CD4-positive, alpha-beta T cell treated with Interleukin-2 at 100 ng/mL for 4 hours (primary cell): ENCODE measurements at places on chromosomes 11 and 22.
A peak's percentile ranks its signal among the peaks of the same experiment; 100 is the strongest.

DNA sequence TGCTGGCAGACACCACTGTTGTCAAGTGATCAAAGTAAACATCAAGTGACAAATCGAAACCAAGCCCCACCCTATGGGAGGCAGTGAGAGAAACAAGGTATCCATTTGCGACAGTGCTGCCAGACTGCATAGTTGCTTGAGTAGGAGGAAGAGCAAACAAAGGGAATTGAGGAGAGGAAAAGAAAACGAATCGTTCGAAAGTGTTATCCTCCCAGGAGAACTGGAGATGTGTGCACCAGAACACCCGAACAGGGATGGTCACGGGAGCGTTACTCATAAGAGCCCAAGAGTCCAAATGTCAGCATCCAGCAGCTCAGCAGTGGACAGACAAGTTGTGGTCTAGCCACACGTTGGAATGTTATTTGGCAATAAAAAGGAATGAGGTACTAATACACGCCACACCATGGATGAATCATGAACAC lies 58.4 kb upstream of the NUP50 start:
- DNase-seq: no peak

DNA sequence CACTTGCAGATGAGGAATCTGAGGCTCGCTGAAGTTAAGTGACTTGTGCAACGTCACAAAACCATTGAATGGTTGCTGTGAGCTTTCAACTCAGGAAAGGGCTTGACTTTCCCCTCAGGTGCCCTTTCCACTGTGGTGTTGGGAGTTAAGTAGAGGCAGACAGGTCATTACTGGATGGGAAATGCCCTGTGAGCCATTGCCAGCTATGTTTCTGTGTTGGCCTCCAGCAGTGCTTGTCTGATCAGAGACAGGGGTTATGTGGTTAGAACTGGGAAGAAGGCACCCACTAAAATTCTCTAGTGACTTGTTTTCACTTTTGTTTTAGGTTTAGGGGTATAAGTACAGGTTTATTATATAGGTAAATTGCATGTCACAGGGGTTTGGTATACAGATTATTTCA lies 96.6 kb downstream of the FDX1 start:
- no peak for DNase-seq

DNA sequence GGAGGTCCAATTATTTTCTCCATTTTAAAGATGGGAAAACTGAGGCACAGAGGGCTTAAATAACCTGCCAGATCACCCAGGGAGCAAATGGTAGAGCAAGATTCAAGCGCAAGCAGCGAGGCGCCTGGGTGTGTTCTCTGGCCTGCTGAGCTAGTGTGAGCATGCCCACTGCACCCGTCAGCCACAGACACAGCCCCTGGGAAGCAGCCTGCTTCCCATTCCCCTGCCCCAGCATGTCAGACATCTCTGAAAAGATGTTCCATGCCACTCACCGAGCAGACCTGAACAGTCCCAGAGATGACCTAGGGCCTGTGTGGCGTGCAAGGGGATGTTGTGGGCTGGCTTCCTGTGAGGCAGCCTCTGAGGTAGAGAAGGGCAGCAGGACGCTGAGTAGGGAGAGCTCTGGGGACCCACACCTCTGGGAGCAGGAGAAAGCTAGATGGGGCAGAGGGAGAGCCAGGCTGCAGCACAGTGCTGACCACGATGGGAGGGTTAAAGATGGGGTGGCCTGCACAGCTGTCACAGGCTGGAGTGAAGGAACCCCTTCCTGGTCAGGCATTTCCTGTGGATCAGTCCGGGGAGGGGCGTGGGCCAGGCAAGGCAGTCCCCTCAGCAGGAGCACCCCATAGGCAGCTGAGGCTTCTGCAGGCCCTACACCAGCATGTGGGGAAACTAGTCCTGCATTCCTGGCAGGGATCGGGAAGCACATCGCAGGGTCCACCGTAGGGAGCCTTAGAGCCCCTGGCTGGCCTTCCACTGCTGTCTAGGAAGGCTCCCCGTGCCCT lies 101.4 kb downstream of the GALNT18 start:
- no peak for DNase-seq

DNA sequence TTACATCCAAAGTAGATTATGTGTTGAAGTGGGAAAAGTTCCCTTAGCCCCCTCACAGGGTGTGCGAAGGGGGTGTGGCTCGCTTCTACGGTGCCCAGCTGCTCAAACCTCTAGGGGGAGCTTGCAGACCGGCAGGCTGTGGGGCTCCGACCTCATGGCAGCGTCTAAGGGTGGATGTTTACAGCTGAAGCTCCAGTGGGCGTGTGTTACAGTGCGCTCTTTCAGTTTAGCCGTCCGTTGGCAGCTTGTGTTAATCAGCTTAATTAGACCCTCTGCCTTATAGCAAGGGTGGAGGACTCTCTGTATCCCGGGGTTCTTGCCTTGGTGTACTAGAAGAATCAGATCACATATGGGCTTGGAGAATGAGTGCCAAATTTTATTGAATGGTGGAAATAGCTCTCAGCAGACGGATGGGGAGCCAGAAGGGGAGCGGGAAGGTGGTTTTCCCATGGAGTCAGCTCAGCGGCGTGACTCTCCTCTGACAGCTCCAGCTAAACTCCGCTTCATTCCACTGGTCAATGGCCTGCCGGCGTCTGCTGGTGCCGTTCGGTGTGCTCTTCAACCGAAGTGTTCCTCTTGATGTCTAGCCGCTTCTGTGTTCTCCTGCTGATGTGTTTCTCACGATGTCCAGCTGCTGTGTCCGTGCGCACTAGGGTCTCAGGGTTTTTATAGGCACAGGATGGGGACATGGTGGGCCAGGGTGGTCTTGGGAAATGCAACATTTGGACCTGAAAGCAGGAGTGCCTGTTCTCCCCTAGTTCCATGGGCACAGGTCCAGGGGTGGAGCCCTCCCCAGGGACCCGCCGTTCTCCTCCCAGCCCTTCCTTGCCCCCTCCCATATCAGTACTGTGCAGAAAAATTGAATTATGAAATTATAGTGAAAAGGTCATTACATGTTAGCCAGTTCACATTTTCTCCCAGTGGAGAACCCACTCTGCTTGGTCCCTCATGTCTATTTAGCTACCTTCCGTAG lies 28.6 kb upstream of the OR10G7 start:
- peak; percentile 4 for DNase-seq

DNA sequence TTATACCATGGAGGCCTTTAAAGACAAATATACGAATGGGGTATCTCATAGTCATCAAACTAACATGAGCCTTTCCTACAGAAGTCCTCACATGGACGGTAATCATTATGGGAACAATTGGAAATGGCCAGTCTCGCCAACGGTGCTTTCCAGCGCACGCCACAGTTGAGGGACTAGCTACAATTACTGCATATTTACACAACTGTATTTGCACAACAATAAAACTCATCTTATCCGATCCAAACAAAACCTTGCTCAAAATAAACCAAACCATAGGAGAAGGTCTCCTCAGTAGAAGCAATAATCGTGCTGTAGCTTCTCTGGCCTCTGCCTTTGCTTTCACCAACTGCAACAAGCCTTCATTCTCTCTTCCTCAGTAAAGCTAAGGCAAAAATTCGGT lies 5.9 kb downstream of the CADM1 start:
- DNase-seq: no peak

DNA sequence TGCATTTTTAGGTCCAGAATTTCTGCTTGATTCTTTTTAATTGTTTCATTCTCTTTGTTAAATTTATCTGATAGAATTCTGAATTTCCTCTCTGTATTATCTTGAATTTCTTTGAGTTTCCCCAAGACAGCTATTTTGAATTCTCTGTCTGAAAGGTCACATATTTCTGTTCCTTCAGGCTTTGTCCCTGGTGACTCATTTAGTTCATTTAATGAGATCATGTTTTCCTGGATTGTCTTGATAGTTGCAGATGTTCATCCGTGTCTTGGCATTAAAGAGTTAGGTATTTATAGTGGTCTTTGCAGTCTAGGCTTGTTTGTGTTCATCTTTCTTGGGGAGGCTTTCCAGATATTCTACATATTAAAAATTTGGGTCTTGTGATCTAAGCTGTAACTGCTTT lies 694.8 kb upstream of the CCDC179 start:
- DNase-seq: no peak
